ENCODE measurements at places on chromosomes 4 and X.

DNA sequence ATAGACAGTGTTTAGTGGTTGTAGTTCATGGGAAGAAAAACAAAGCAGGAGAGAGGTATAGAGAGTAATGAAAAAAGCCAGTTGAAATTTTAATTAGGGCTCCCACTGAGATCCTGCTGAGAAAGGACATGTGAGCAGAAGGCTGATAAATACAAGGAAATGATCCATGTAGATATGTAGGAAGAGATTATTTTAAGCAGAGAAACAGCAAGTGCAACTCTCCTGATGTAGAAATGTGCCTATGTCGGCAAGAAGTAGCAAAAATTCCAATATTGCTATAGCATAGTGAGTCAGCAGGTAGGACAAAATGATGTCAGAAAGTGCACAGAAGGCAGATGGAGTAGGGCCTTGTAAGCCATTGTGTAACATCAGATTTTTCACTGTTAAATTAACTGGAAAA, 1027.3 kb downstream of the PCDH18 start:
- no peak for DNase-seq

DNA sequence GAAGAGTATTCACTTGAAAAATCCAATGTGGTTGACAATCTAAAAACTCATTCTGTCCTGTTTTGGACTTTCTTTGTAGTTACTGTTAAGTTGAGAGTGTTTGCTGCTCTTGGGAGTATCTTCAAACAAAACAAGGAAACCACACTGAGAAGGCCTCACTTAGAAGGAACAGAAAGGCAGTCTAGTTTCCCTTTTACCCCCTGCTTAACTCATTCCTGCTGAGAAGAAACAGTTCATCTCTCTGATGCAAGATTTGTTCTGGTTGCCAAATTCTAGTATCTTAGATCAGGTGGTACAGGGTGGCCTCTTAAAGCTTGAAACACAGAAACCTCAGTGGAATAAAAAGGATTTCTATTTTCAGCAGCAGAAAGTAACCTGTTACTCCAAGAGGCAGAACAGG, 41.4 kb downstream of the GUCY2F start:
- no peak for DNase-seq

- DNase-seq: no peak
Measured at GRCh38 chrX:66915893-66916292, 277.0 kb upstream of the EDA2R start.

DNA sequence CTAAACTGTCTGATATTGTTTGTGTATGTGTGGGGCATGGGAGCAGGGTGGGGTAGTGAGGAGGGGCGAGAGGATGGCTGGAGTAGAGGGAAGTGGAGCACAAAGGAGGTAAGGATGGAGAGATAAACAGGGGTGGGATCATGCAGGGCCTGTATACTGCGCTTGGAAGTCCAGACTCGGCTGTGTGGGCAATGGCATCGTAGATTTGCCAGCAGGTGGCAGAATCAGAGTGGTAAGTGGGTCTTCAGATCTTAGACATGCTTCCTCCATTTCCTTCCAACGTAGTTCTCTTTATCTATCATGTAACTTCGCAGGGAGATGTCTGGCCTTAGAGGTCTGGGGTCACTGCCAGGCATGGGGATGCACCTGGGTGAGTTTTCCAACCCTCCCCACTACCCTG, 155.5 kb downstream of the PDGFRA start:
- DNase-seq: no peak

DNA sequence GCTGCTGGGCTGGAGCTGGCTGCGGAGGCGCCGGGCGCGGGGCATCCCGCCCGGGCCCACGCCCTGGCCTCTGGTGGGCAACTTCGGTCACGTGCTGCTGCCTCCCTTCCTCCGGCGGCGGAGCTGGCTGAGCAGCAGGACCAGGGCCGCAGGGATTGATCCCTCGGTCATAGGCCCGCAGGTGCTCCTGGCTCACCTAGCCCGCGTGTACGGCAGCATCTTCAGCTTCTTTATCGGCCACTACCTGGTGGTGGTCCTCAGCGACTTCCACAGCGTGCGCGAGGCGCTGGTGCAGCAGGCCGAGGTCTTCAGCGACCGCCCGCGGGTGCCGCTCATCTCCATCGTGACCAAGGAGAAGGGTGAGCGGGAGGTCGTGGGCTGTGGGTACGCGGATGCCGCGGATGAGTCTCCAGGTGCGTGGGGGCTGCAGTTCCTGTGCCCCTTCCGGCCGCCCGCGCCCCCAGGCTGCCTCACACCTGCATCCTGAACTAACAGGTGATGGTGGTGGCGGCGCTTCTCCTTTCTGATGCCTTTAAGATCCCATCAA, 499 bp downstream of the CYP2U1 start:
- DNase-seq: peak; percentile 82

DNA sequence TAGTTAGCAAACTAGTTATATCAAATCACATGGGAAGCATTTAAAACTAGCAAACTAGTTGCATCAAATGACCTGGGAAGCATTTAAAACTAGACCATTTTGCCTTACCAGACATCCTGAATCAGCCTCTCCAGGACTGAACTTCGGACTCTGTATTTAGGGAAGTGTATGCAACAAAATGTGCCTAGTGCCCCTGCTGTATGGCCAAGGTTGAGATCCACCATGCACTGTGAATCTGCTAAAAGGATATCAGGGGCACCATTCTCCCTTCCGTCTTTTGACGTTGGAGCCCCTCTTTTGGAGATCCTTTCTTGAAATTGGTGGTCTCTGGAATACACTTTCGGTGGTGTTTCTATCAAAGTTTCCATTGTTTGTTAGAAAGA, 49.5 kb downstream of the CCNI start:
- no peak for DNase-seq

DNA sequence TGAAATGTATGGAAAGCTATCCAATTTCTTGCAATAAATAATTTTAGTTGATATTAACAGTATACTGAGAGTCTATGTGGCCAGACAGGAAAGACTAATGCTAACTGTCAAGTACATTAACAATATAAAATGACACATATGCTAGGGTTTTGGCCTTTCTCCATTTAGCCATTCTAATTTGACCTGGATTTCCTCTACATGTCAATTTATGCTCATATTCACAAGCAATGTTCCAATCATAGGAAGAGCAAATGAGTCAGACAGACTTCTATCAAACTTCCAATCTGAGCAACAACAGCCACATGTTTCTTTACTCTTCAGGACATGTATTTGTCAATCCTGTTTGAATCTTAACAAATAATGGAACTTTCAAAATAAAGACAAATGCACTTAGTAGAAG, 53.6 kb downstream of the CORIN start:
- DNase-seq: no peak

DNA sequence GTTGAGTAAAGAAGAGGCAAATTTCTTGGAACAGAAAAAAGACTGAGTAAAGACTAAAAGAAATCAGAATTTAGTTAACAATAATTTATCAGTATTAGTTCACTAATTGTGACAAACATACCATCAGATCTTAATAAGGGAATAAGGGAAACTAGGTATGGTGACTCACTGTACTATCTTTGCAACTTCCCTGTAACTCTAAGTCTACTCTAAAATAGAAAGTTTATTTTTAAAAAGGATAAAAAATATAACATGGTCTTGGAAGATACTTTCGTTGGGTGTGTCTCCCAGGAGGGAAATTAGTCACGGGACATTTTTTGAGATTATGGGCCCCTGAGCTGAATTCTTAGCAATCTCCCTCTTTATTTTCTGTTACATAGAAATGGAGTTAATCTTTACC, 97.3 kb downstream of the EMCN start:
- no peak for DNase-seq

- DNase-seq: no peak
Measured at GRCh38 chr4:80434238-80434637, 98.7 kb downstream of the CFAP299 start.

DNA sequence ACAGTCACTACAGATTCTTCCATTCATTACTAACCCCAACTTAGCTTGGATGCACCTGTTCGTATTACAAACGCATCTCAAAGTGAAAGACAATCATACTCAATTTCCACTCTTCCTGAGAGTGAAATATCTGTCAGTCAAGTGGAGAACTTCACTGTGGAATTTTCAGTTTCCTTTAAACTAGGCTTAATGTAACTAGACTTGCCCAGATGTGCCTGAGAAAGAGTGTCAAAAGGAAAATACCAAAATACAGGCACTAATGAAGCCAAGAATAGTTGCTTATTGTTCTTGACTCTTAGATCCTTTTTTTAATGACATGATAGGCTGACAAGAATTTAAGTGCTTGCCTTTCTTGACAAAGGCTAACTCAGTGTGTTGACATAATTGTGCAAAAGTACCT, 72.4 kb upstream of the NR3C2 start:
- DNase-seq: no peak

GRCh38 chr4:114287079-114287696, 307.7 kb upstream of the ARSJ start:
- DNase-seq: no peak

GRCh38 chr4:150534818-150535217, 47.1 kb upstream of the MAB21L2 start:
- no peak for DNase-seq

DNA sequence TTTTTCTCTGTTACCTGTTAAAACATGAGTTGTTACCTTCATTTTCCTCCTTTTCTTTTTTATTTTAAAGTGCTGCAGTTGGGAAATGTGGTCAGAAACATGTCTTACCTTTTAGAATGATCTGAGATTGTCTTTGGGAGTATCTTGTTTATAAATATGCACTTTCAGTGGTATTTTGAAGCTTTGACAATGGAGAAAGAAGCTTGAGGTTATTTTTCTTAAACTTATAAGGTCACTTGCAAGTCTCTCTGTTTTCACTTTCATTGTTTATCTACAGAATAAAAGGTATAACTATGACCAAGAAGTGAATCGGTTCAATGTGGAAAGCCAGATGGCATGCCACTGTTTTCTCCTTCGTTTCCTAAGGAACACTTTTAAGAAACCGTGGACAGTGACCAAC, 167.5 kb upstream of the SLC7A11 start:
- no peak for DNase-seq

DNA sequence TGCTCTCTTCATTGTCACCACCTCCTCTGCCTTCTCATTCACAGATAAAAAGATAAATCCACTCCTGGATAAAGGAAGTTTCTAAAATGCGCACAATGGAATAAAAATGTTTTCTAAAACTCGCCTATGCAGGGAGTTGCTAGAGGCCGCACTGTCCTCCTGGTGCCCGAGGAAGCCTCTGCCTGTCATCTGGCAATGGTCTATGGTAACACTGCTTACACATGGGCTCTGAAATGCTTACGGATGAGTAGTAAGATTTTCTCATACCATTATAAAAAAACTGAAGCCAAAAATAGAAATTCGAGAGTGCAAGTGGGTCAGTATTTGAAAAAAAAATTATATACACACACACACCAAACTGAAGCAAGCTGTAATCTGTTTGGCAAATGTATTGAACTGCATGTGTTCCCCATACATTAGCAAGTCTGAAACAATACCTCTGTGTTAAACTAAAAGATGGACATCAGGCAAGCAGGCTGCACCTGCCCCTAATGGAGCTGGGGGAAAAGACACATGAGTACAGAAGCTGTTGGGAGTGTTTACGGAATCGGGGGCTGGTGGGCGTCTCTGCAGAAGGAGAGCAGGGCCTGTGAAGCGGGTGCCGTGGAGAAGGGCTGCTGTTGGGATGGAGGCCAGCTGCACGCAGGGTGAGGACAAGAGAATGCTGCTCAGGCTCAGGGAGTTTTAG, 103.3 kb upstream of the FAT1 start:
- no peak for DNase-seq

DNA sequence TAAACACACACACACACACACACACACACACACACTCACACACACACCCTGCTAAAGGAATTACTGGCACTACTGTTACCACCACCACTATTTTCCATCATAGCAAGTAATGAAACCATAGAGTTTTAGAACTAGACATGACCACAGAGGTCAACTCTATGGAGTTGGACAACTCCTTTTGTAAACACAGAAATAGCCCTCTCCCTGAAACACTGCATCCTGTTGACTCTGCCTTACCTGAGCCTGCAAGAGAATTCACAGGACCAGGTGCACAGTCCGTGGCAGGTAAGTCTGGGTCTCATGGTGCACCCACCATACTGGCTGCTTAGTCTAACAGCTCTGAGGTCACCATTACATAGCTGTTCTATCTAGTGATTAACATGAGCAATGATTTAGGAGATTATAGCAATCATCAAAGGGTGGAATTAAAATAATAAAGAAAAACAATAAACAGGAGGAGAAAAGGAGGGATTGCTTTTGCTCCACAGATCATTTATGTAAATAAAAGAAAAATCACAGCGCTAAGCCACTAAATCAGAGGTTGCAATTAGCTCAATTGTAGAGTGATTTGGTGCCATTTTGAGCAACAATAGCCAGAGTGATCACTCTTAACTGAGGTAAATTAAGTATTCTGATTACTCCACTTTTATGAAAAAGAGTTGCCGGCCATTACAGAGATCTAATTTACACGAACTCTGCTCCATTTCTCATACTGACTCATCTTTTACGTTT, 340.0 kb upstream of the RASGEF1B start:
- no peak for DNase-seq

DNA sequence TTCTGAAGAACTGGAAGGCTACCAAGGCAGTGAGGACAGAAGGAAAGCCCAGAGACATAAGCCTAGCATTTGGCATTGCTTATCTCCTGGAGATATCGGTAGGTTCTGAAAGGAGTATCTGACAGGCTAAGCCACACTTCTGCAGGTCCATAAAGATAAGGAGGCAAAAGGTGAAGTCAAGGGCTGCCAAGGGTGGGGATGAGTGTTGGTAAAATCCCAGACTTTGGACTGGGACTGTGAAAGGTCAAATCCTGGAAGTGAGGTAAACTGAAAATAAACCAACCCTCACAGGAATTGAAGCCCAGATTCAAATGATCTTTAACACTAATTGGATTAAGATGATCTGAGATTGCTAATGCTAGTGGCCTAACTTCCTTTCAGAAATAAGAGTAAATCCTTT, 27.4 kb downstream of the GK start:
- no peak for DNase-seq

GRCh38 chrX:34270434-34270833, 138.3 kb upstream of the FAM47A start:
- no peak for DNase-seq

DNA sequence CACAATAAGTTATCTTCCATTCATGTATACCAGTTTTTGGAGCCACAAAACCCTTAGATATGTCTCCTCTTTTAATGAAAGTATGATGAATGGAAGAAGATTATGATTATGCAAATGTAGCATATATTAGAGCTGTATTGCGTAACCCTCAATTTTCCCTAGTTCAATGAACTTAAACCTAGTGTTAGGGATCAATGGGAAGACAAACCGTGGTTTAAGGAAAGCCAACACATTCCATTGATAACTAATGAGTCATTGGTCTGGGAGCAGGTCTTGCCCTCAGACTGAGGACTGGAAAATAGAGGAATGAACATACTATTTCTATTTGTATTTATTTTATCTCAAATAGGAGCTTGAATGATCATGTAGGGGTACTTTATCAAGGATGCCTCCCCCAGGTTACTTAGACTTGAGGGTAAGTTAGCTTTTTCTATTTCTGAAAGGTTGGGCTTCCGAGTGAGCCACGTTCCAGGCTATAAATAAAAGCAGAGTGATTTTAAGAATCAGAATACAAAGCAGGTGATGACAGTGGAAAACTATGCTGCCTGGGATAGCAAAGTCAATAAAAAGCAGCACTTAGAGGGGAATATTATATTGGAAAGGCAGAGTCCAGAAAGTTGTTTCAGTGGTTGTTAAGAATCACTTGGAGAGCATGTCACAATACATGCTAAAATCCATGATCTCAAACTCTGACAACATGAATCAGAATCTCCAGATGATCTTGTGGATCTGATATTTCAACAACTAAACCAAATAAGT, 356.0 kb downstream of the ADAM29 start:
- no peak for DNase-seq

Measured in posterior vena cava (tissue), 2 donors.